ENCODE measurements at places on chromosomes 5 and 9.
A peak's percentile ranks its signal among the peaks of the same experiment; 100 is the strongest.

DNA sequence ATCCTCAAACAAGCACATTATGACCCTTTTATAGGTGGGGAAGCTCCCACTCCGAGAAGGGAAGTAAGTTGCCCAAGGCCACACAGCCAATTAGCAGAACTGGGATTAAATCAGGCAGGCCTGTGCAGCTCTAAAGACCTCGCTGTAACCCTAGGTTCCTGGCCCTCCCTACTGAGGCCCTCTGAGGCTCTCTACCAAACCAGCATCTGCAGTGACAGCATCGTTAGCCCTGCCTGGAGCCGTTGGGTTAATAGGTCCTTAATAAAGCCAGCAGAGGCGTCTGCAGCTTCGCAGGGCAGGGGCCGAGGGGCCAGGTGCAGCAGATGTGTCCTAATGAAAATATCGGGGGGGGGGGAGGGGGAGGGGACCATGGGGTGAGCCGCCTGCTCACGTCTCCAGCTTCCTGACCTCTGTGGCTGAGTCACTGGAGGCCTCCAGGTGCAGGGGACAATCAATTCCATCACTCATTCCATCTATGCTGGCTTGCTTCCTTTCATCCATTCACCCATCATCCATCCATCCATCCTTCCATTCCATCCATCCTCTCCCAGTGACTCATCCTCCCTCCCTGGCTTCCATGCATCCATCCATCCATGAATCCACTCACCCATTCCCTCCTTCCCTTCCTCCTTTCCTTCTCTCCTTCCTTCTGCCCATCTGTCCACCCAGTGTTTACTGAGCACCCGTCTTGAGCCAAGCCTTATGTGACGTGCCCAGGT, 203.9 kb downstream of the C9orf50 start:
- DNase-seq = peak; percentile 65

DNA sequence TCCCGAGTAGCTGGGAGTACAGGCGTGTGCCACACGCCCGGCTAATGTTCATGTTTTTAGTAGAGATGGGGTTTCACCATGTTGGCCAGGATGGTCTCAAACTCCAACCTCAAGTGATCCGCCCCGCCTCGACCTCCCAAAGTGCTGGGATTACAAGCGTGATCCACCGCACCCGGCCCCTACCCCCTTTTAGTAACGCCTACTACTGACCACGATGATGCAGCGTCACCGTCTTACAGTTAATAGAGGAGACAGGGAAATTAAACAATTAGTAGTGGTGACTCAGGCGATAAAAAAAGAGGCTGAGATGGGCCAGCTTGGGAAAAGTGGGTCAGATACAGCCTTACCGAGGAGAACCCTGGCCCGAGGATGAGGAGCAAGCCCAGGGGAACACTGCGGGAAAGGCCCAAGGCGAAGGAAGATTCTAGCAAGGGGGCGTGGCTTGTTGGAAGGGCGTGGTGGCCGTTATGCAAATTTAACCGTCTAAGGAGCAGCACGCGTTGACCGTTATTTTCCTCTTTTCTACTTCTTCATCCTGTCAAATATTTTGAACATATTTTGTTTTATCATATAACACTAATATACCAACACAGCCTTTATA, 1.6 kb upstream of the SETX start:
- DNase-seq = no peak

DNA sequence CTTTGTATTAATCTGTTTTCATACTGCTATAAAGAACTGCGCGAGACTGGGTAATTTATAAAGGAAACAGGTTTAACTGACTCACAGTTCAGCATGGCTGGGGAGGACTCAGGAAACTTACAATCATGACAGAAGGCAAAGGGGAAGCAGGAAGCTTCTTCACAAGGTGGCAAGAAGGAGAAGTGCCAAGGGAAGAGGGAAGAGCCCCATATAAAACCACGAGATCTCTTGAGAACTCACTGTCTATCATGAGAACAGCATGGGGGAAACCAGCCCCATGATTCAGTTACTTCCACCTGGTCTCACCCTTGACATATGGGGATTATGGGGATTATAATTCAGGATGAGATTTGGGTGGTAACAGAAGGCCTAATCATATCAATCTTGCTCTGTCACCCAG, 60.9 kb upstream of the CHD1 start:
- no peak for DNase-seq

- DNase-seq = no peak
Measured at GRCh38 chr5:74761241-74761640, 5.7 kb downstream of the GFM2 start.
